ENCODE measurements at places on chromosomes 16 and 17.

- peak; percentile 39 for DNase-seq
Observed at GRCh38 chr16:29007730-29008593, 23.1 kb downstream of the LAT start.

DNA sequence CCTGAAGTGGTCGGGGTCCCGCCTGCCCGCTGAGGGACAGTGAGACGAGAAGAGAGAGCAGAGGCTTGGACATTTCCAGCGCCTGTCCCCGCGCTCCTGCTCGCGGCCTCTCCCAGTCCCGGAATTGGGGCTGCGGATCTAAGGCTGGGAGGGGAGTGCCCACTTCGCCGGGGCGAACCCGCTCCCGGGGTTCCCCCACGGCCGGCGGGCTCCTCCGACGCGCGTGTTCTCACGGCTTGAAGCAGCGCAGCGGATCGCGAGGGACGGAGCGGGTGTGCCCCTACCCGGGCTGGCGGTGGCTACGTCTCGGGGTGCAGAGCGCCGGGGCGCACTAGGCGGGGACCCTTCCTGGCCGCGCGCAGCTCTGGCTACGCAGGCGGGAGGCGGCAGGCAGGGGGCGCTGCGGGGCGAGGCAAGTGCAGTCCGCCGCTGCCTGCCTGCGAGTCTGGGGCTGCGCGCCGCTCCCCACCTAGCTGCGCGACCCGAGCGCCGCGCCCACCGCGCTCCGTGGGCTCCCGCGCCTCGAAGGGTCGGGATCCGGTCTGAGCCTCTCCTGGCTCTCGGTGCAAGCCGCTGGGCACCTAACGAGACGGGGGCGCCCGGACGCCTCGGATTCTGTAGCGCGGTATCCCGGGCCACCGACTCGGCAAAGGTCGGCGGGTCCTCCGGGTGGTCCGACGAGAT is 1.2 kb downstream of the NGFR start:
- DNase-seq = peak; percentile 77

DNA sequence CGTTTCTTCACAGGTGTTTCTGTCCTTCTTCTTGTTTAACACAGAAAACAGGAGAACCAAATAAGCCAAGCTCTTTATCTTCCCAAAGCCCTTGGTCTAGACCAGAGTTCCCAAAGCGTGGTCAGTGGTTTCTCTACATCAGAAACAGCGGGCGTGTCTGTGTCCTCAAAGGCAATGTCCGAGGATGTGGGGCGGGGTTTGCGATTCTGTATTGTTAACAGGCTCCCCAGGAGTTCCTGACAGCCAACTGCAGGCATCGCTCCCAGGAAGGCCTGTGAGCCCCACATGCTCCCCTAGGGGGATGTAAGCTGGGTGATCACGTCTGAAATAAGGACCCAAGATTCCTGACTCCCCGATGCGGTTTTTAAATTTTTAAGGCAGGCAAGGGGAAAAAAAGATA is 28.4 kb upstream of the SLC25A19 start:
- no peak for DNase-seq

DNA sequence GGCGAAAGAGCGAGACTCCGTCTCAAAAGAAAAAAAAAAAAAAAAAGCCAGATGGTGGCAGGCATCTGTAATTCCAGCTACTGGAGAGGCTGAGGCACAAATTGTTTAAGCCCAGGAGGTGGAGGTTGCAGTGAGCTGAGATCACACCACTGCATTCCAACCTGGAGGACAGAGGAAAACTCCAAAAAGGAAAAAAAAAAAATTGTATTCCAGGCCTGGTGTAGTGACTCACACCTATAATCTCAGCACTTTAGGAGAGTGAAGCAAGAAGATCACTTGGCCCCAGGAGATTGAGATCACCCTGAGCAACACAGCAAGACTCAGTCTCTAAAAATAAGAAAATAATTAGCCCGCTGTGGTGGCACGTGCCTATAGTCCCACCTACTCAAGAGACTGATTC is 20.1 kb downstream of the HBQ1 start:
- DNase-seq = no peak

DNA sequence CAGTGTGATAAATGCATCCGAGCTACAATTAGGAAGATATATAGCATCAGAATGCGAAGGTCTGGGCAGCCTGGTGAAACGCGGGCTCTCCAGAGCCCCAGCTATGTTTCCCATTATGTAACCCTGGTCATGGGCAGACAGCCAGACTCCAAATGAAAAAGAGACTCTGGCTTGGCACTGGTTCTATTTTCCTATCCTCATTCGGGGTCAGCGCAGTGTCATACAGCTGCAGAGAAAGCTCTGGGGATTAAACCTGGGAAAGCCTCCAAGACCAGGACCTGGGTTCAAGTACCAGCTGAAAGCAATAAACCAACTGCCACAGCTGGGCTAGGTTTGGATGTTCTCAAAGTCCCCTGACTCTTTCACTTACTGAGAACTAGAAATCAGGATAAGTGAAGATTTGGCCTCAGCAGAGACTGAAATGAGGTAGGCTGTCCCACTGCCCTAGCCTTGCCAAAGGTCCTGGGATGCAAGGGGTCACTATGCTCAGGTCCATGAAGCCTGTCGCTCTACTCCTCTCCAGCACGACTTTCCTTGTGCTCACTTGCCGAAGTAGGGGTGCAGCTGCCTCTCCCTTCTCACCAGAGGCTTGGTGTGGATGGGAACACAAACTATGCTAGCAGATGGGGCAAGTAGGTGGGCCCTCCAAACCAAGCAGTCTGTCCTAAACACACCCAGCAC is 123.8 kb downstream of the SMG6 start:
- no peak for DNase-seq

DNA sequence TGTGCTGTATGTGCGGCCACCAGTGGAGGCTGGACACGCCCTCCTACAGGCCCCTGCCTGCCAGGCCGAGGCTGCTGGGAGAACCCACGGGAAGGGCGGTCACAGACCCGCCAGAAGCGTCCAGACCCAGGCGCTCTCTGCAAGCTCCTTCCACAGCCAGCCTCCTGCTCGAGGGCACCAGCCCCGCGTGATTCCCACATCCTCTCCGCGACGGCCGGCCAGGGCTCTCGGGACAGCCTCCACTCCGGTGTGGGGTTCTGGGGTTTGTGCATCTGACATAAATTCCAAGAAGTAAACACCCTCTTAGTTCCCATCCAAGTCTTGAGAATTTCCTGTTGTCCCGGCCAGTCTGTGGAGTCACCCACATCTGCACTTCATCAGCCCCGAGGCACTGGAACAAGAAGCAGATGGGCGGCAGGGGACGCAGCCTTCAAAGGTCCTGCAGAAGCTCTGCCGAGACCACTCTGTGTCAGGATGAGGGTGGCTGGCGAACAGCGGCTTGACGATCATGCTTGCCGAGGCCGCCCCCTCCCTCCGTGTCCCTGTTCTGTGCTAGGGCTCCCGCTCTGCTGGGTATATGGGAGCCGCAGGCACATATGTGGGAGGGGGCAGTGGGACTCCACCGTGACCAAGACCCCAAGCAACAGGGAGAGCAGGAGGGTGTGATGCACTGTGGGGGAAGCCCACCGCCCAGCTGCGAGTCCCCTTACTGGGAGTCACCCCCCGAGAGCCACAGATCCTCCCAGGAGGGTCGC is 2.4 kb upstream of the TMEM204 start:
- DNase-seq = no peak

Data from CD4-positive, alpha-beta T cell treated with Interferon gamma for 1 hour (primary cell).